ENCODE measurements at places on chromosomes 5 and 9. TPM values are rescaled to one million over a fixed set of nuclear protein-coding genes. Genes with fewer than 3 reads are reported as not detected.

- no peak for DNase-seq
Measured at GRCh38 chr5:86008293-86008692, 609.4 kb upstream of the COX7C start.

GRCh38 chr5:164358531-164359259, 853.3 kb downstream of the MAT2B start:
- no peak for DNase-seq

DNA sequence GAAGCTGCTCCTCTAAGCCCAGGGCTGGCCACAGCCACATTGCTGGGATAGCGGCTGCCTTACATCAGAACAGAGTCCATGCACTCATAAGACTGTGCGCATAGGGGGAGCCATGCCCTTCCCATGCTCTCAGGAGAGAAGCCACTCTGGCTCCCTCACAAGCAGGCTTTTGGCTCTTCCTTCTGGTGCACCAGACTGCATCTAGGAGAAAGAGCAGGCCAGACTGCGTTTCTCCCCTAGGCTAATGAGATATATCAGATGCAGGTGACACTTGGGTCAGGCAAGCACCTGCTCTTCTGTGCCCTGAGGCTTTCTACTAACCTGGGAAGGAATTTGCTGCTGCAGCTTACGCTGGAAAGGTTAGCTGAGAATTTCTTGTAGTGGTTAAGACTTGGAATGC, 43.2 kb upstream of the BRINP1 start:
- DNase-seq, result no peak

DNA sequence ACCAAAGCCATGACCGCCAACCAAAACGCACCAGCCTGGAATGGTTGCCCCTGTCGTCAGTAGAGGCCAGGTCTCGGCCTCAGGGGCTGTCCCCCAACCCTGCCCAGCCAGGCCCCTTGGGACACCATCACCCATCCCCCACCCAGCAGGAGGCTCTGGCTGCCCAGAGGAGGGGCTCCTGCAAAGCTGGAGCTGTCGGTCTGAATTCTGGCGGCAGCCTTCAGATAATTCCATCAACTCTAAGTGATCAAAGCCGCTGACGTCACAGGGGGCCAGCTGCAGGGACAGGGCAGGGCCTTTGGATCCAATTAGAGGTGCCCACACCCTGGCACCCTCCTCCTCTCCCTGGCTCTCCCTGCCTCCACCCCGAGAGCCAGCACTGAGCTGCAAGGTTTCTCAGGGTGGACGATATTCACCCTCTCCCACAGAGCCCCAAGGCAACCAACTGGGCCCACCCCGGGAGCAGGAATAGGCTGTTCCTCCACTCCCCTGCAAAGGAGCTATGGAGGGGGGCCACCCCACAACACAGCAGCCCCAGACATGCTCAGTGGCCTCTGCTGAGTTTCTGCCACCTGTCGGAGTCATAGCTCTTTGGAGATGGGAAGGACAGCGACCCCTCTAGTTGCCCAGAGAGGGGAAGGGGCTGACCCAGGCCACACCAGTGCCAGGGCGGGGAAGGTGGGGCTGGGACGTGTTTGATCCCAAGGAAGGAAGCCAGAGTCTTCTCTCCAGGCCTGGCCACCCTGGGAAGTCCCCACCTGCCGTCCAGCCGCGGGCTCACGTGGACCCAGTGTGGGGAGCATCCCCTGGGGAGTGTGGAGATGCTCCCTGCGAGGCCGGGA, 78.4 kb downstream of the NTNG2 start:
- no peak for DNase-seq

The C5orf34 gene
- 1.6 TPM for total RNA-seq

The PKD2L2 gene
- under 0.01 TPM for total RNA-seq

- no peak for DNase-seq
Measured at GRCh38 chr9:86408121-86408520, 53.9 kb upstream of the TUT7 start.

- DNase-seq, result peak; percentile 25
Measured at GRCh38 chr9:74777136-74777879, 110.4 kb downstream of the TRPM6 start.

The IL31RA gene
- total RNA-seq, result not detected

GRCh38 chr9:90340421-90340820, 302.2 kb downstream of the DIRAS2 start:
- no peak for DNase-seq

The EPB41L4B gene
- not detected for total RNA-seq

DNA sequence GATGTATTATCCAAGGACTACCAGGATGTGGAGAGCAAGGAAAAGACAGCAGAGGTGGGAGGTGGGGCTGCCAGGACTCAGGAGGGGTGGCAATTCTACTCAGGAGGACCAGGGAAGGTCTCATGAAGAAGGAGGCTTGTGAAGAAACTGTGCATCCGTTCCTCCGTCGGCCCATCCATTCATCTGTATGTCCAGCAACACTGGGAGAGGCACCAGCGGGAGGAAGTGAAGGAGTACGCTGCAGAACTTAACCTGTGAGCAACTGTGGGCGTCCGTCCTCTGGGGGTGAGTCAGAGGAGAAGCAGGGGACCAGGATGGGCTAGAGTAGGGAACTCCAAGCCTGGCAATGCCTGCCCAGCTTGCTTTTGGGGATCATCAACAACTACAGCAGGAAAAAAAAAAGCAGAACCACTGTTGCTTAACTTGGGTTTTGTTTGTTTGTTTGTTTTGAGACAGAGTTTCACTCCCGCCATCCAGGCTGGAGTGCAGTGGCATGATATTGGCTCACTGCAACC, 47.3 kb upstream of the NEURL1B start:
- DNase-seq, result no peak

DNA sequence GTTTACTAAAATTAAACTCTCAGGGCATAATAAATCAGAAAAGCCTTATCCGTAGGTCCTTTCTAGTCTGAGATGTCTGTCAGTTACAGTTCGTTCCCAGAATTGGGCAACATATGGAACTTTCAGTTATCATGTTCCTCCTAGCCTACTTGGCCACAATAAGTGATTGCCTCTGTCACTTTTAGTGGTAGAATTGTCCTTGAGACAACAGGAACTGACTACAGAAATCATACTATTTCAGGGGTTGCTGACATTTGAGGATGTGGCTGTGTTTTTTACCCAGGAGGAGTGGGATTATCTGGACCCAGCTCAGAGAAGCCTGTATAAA, 956 bp downstream of the ZNF189 start:
- DNase-seq, result no peak

The PCDHAC2 gene
- under 0.01 TPM for total RNA-seq

The CCNO gene
- under 0.01 TPM for total RNA-seq

- DNase-seq, result no peak
Measured at GRCh38 chr9:68664036-68664435, 41.0 kb upstream of the PIP5K1B start.

The ARHGEF28 gene
- total RNA-seq, result 0.27 TPM

- DNase-seq, result no peak
Measured at GRCh38 chr5:170034231-170034630, 53.9 kb upstream of the INSYN2B start.
